A549 treated with Hydrocortisone at 1 μM for 4 hours (cell line): ENCODE measurements at places on chromosomes 1 and 21. TPM values are rescaled to one million over a fixed set of nuclear protein-coding genes. Genes with fewer than 3 reads are reported as not detected.

VAV3 gene
- total RNA-seq: 0.56 to 1.5 TPM (median 0.66 TPM) in 5 replicates

MXRA8 gene
- total RNA-seq: 0.12 to 0.25 TPM (median 0.16 TPM) in 5 replicates

AIRE gene
- not detected in 5 replicates for total RNA-seq

MEX3A gene
- 1.2 to 2.4 TPM (median 2.2 TPM) in 5 replicates for total RNA-seq

LEFTY2 gene
- 0.05 to 0.21 TPM (median 0.13 TPM) in 4 of 5 replicates, not detected in the other for total RNA-seq

TMPRSS3 gene
- total RNA-seq: 0.10 to 0.36 TPM (median 0.22 TPM) in 5 replicates

ROR1 gene
- total RNA-seq: 7.6 to 11.4 TPM (median 8.4 TPM) in 5 replicates

PCAT6 gene
- total RNA-seq: 2.6 to 4.2 TPM (median 3.8 TPM) in 5 replicates

PLEKHA6 gene
- total RNA-seq: 26.4 to 36.3 TPM (median 33.2 TPM) in 5 replicates

SYT2 gene
- total RNA-seq: 0.44 to 0.68 TPM (median 0.53 TPM) in 5 replicates

CCDC181 gene
- total RNA-seq: 0.06 to 0.22 TPM (median 0.13 TPM) in 4 of 5 replicates, not detected in the other

DPT gene
- total RNA-seq: not detected in 5 replicates

GJC2 gene
- total RNA-seq: 0.29 to 0.51 TPM (median 0.39 TPM) in 5 replicates

BATF3 gene
- total RNA-seq: 22.7 to 41.7 TPM (median 35.8 TPM) in 5 replicates

ATP1A2 gene
- 0.06 to 0.20 TPM (median 0.09 TPM) in 5 replicates for total RNA-seq

TBCE gene
- total RNA-seq: 40.4 to 47.8 TPM (median 44.8 TPM) in 5 replicates

RGL1 gene
- 0.70 to 0.98 TPM (median 0.82 TPM) in 5 replicates for total RNA-seq

ARF1 gene
- total RNA-seq: 404 to 442 TPM (median 437 TPM) in 5 replicates

HES3 gene
- not detected in 5 replicates for total RNA-seq

AGBL4 gene
- not detected in 5 replicates for total RNA-seq

OR2L8 gene
- total RNA-seq: not detected in 5 replicates

FLG2 gene
- total RNA-seq: not detected in 5 replicates

KRTAP13-2 gene
- not detected in 5 replicates for total RNA-seq

FCRLB gene
- 1.5 to 1.8 TPM (median 1.7 TPM) in 5 replicates for total RNA-seq

NHLH1 gene
- 0.35 to 0.76 TPM (median 0.42 TPM) in 5 replicates for total RNA-seq

DEPDC1 gene
- total RNA-seq: 9.1 to 19.0 TPM (median 13.7 TPM) in 5 replicates

COP1 gene
- 26.1 to 32.3 TPM (median 27.6 TPM) in 5 replicates for total RNA-seq

SLC16A4 gene
- total RNA-seq: 26.6 to 43.5 TPM (median 33.7 TPM) in 5 replicates

KIF1B gene
- 10.5 to 17.0 TPM (median 13.4 TPM) in 5 replicates for total RNA-seq

ATP6V1G3 gene
- not detected in 5 replicates for total RNA-seq

CFHR3 gene
- 0.16 to 0.22 TPM (median 0.20 TPM) in 4 of 5 replicates, not detected in the other for total RNA-seq

OPRD1 gene
- total RNA-seq: 0.02 to 0.07 TPM (median 0.03 TPM) in 4 of 5 replicates, not detected in the other

OLFM3 gene
- total RNA-seq: not detected in 5 replicates

LCE1B gene
- total RNA-seq: 0.11 TPM in 1 of 5 replicates, not detected in the others

KPRP gene
- total RNA-seq: not detected in 5 replicates

EPB41 gene
- 3.4 to 5.4 TPM (median 4.6 TPM) in 5 replicates for total RNA-seq

FAM72C gene
- 3.6 to 5.5 TPM (median 4.7 TPM) in 5 replicates for total RNA-seq

SLC1A7 gene
- 0.05 TPM in 2 of 5 replicates, not detected in the others for total RNA-seq

EXOSC10 gene
- 33.9 to 40.9 TPM (median 39.1 TPM) in 5 replicates for total RNA-seq

CYP4A11 gene
- total RNA-seq: not detected in 5 replicates

ADAMTS5 gene
- total RNA-seq: not detected in 5 replicates

CATSPER4 gene
- not detected in 5 replicates for total RNA-seq

CYP4A22 gene
- not detected in 5 replicates for total RNA-seq

TMEM61 gene
- total RNA-seq: 0.56 to 1.1 TPM (median 0.87 TPM) in 5 replicates

C1QB gene
- total RNA-seq: not detected in 5 replicates

CCDC185 gene
- total RNA-seq: not detected in 5 replicates

KIF17 gene
- total RNA-seq: 1.3 to 2.8 TPM (median 2.3 TPM) in 5 replicates

NLRP3 gene
- 0.08 TPM in 1 of 5 replicates, not detected in the others for total RNA-seq

BRDT gene
- total RNA-seq: not detected in 5 replicates

CA6 gene
- not detected in 5 replicates for total RNA-seq

RHD gene
- not detected in 5 replicates for total RNA-seq

TTC39A gene
- 1.4 to 2.7 TPM (median 1.7 TPM) in 5 replicates for total RNA-seq

TMEM200B gene
- 0.08 to 0.20 TPM (median 0.08 TPM) in 5 replicates for total RNA-seq

CACNA1E gene
- total RNA-seq: 0.03 TPM in 1 of 5 replicates, not detected in the others

RNF220 gene
- 57.7 to 64.2 TPM (median 61.6 TPM) in 5 replicates for total RNA-seq

ZNF593OS gene
- total RNA-seq: 0.25 to 0.49 TPM (median 0.26 TPM) in 4 of 5 replicates, not detected in the other

HSPB7 gene
- total RNA-seq: 0.05 to 0.14 TPM (median 0.07 TPM) in 4 of 5 replicates, not detected in the other
